ENCODE measurements at places on chromosomes 6 and 20. TPM values are rescaled to one million over a fixed set of nuclear protein-coding genes. Genes with fewer than 3 reads are reported as not detected.
A peak's percentile ranks its signal among the peaks of the same experiment; 100 is the strongest.

- DNase-seq: peak; percentile 55
Measured at GRCh38 chr6:82951389-82951788, 114.3 kb downstream of the UBE3D start.

Gene GTF3C6
- total RNA-seq: 149 TPM

Gene TRIM10
- total RNA-seq: not detected

Gene SEL1L2
- total RNA-seq: not detected

DNA sequence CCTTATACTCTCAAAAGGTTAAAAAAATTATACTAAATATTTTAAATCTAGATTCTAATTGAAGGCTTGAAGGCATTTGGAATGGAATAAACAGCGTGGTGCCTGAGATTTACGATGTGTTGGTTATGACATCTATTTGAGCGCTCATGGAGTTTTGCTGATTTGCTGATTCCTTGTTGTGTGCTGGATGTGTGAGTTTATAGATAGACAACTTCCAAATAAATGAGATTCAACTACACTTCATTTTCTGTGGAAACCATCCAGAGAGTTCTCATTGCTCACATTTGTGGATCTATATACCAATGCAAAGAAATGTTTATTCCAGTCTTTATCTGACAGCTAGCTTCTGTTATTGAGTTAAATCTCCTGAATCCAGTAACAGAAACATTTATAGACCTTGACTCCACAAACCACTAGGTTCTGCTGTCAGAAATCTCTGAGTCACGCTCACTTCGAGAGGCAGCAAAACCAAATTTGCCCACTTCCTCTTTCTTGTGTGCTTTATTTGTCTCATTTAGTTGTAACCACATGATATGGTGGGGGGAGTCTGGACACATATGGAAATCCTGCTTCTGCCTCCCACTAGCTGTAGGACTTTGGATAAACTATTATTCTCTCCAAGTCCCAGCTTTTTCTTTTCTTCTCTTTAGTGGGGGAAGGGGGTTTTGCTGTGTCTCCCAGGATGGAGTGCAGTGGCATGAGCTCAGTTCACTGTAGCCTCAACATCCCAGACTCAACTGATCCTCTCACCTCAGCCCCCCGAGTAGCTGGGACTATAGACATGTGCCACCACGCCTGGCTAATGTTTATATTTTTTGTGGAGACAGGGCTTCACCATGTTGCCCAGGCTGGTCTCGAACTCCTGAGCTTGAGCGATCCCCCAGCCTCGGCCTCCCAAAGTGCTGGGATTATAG is 54.5 kb downstream of the IPCEF1 start:
- DNase-seq: peak; percentile 82
